ENCODE measurements at places on chromosomes 12 and 14.

DNA sequence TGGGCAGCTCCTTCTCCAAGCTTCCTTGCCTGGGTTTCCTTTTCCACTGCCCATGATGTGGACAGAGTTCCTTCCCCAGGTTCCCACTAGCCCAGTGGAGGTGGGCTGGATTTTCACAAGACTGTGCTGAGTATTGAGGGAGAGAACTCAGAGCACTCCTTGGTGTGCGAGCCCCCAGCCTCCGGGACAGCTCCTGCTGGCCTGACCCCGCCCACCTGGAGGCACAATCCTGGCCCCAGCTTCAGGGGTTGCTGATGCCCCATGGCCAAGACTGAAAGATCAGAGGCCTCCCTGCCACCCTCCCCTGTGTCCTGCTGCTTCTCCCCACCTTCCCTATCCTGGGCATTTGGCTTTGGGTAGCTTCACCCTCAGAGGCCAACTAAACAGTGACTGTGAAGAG lies 7.7 kb downstream of the KCNH3 start:
- no peak for DNase-seq

DNA sequence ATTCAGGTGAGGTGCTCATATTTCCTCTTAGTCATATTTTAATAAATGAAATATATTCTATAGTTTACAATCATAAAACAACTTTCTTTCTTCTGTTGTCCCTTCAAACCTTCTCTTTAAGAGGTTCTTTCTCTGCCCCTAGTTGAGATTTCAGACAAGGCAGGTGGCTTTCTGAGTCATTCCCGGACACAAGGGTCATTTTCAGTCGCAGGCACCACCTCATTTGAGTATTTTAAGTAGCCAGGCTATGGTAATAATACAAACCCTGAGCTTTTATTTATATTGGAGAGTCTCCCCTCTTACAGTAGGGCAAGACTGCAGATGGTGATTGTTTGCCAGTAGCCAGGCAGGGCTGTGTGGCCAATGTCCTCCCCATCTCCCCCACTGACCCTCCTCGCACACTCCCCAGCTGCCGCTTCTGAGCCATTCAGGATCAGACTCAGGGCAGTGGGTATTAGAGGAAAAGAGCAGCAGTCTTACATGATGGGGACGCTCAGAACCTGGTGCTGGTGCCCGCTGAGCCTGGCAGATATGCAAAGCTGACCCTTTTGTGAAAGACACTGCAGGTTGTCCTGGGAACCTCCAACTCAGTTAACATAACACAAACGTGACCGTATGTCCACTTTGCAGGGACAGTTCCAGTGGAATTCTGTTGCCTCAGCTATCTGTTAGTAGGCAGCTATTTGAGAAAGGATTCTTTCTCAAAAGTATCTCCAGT lies 101.1 kb upstream of the BCL2L14 start:
- no peak for DNase-seq

DNA sequence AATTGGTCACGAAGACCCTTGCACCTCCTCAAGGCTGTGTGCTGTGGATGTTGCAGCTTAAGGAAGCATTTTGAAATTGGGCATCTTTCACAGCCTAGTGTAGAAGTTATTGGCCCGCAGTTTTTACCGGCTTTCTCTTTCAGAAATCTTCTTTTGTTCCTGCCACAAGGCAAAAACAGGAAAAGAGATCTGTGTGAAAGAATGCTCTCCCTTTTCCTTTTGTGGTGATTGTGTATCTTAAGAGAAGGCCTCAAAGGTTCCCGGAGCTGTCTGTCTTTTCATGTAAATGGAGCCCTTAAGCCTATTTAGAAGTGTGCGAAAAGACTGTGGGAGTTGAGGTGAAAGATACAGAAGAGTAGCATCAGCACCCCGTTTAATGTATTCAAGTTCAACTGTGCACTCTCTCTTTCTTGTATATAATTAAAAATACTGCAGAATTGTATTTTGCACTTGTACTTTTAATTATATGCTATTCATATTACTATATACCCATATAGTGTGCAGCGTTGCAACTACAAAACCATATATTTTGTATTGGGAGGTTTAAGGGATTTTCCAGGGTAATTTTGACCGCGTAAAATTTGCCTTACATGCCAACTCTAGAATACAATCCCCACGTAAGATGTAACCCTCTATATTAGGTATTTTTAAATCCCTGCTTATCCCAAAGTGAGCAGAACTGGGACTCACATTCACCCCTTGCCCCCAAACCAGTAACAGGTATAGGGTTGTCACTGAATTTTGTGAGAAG lies 441.7 kb downstream of the RAD51B start:
- DNase-seq = no peak

DNA sequence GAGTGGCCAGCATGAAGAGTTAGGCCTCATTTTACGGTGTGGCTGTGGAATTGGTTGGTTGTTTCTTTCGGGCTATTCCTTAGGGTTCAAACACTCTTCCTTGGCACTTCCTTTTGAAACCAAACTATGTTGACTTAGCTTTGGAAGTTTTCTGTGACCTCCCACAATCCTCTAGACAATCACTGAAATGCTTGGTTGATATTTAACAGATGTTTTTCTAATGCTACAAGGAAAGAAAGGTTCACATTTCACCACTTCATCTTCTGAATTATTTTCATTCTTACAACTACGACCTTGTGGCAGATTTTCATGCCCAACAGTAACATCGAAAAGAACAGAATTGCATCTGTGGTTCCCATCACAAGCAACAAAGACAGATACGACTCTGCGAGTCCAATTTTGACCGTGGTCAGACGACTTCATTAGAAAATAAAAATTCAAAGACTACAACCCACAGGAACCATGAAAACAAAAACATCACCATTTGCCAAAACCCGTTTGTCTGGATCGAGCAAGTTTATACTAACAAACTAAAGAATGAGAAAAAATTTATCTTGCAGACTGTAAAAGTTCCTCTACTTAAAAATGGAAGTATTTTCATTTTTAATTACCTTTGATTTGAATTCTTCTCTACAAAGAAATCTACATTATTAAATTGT lies 16.9 kb downstream of the PRKAB1 start:
- DNase-seq = no peak

GRCh38 chr14:85566603-85567002 lies 36.7 kb downstream of the FLRT2 start:
- peak; percentile 46 for DNase-seq

DNA sequence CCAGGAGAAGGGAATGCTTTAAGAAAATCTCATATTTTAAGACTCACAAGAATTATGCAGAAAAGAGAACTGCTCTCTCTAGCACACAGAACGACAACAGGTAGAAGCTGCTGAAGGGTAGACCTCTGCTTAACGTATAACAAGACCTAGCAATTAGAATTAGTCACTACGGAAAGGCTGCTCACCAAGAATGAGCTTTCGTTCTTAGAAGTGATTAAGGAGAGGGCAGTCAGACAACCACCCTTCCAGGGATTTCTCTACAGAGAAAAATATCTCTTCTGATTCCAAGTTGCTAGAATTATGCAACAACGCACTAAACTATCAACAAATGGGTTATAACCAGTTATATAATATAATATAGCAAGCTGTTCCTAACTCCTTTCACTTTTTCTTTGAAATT lies 18.6 kb downstream of the LRIG3 start:
- no peak for DNase-seq

GRCh38 chr14:38567703-38568102 lies 311.8 kb upstream of the CLEC14A start:
- no peak for DNase-seq
